NCI-H1417 (cell line): ENCODE measurements at places on chromosomes 2 and 18.

- DNase-seq = no peak
Observed at GRCh38 chr2:28080911-28081310, 190.4 kb downstream of the BABAM2 start.

DNA sequence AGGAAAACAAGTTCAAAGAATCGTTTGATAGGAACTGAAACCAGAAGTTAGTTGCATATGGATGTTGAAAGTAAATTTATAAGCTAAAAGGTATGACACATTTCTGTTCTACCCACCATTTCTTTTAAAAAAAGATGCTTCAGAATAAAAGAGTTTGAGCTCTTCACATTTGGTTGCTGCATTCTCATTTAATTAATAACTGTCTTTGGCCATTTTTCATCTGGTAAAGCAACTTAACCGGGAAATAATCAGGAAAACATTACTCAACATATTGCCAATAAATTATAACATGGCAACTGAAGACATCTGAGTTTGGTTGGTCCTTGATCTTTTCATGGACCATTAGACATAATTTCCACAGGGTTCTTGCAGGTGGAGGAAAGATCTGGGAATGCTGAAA, 180.2 kb upstream of the TWIST2 start:
- no peak for DNase-seq

DNA sequence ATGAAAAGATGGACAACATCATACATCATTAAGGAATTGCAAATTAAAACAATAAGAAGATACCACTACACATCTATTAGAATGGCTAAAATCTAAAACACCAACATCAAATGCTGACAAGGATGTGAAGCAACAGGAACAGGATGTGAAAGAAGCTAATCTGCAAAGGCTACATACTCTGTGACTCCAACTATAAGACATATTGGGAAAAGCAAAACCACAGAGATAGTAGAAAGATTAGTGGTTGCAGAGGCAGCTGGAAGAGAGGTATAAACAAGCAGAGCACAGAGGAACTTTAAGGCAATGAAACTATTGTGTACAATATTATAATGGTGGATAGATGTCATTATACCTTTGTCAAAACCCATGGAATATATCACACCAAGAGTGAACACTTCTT, 393.7 kb upstream of the RAB6C start:
- DNase-seq = no peak

DNA sequence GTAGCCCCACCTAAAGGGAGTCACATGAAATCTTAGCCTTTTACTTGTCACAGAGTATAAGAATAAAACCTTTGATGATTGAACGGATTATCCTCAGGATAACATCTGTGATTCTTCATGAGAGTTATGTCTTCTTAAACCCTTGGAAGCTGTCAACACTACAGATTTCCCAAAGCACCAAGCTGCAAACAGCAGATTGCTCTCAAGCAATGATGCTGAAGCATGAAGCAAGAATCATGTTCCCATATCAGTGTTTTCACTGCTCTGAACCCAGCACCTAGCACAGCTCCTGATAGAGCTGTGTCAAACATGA, 47.6 kb upstream of the CELF4 start:
- no peak for DNase-seq

DNA sequence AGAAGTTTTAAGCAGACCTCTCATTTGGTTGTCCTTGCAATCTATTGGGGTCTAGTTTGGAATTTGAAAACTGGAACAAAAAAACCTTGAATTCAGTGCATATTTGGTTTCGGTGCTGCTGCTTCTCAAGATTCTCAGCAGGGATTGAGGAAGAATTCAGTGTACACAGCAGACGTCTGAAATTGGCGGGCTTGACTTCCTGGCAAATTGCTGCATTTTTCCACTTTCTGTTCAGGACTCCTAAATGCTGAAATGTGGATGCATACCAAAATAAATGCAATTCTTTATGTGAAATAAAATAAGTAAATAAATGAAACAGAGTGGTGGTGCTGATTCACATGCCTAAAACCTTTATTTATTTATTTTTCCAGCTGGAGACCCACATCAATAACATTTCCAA, 332.4 kb upstream of the KYNU start:
- no peak for DNase-seq

DNA sequence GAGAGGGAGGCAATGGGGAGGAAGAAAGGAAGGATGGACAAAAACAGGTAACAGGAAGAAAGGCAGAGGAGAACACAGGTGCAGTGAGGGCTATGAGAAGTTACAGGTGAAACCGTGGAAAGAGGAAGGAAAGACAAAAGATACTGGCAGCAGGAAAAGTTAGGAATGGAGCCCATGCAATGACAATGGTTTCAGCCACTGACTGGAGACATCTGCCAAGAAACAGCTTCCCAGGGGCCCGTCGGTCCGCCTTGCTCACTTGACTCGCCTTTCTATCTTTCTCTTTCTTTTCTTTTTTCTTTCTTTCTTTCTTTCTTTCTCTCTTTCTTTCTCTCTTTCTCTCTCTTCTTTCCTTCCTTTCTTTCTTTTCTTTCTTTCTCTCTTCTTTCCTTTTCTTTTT, 37.5 kb downstream of the ST8SIA5 start:
- no peak for DNase-seq

DNA sequence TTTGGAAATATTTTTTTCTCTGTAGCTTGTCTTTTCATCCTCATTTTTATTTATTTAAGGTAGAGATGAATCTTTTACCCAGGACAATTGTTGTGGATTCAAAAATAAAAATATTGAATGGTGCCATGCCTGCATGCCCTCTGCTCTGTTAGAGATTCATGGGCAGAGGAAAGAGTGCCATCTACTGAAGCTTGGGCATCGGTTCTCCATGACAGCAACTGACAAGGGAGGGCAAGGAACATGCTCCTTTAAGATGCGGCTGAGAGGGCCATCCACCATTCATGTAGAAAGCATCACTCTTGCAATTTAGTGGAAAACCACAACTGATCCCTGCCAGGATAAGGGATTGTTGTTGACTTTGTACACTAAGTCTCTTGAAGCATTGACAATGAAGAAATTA, 79.9 kb downstream of the PARD3B start:
- peak; percentile 35 for DNase-seq

- no peak for DNase-seq
Observed at GRCh38 chr2:14779252-14779651, 146.7 kb downstream of the LRATD1 start.

DNA sequence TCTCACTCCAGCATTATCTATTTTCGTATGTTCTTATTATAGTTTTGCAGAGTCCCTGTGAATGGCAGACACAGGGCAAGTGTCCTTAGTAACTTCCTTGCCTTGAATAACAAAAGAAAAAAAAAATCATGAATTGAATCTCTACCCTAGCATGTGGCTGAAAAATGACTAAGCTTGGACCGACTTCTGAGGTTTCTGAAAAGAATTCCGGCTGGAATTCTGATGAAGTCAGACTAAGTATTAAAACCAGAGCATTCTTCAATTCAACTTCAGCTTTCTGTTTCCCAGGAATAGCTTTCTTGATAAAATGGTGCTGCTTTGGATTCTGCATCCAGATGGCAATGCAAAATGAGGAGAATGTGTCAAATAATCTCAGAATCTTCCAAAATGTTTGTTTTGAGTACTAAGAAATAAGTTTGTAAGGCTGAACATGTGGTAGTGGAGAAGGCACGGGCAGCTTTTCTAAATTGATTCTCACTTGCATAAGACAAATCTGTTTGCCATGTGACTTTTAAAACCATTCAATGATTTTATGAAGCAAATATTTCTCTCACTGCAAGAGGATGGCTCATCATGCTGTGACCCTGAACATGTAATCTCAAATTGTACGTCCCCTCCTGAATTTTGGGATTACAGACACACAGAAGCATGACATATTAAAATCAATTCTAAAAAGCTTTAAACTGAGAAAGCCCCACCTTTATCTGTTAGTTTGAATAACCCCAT, 1462.8 kb upstream of the LRRTM1 start:
- DNase-seq = no peak

GRCh38 chr18:56351911-56352500, 286.4 kb downstream of the TXNL1 start:
- no peak for DNase-seq

- no peak for DNase-seq
Observed at GRCh38 chr2:149924028-149924427, 336.5 kb upstream of the MMADHC start.

- DNase-seq = no peak
Observed at GRCh38 chr2:127174136-127174535, 46.0 kb downstream of the CYP27C1 start.

- DNase-seq = no peak
Observed at GRCh38 chr2:41966431-41966893, 81.4 kb upstream of the PKDCC start.

- peak; percentile 36 for DNase-seq
Observed at GRCh38 chr18:23629444-23629946, 33.2 kb downstream of the ANKRD29 start.
